Bronchial epithelial cell (primary cell): ENCODE measurements at places on chromosomes 4 and X. TPM values are rescaled to one million over a fixed set of nuclear protein-coding genes. Genes with fewer than 3 reads are reported as not detected.

GRCh38 chrX:70921709-70922352 lies 9.1 kb downstream of the SLC7A3 start:
- no peak for DNase-seq

GRCh38 chrX:103878466-103879122 lies 46.5 kb upstream of the RAB9B start:
- DNase-seq, result peak; percentile 72

- DNase-seq, result no peak
Measured at GRCh38 chr4:83281307-83281706, 3.3 kb downstream of the COQ2 start.

DNA sequence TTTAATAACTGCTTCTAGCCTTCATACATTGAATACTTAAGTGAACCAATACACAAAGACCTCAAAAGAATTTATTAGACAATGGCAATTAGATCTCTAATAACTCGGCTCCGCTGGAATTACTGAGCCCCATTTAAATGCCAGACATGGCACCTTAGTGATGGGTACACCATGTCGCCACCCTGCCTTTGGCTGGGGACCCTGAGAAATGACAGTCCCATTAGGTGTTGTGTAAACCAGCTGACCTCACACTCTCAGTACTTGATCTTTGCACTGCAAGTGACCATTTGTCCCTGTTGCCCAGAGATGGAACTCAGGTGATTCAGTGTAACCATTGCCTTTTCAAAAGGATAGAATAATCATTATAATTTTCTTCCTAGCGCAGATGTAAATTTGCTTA lies 144.6 kb upstream of the SMARCAD1 start:
- DNase-seq, result no peak

PCSK1N gene
- total RNA-seq, result 0.26 and 0.51 TPM in 2 replicates

SYN1 gene
- 0.26 TPM in 1 of 2 replicates, not detected in the other for total RNA-seq
